ENCODE measurements at places on chromosomes 5 and 9. TPM values are rescaled to one million over a fixed set of nuclear protein-coding genes. Genes with fewer than 3 reads are reported as not detected.

LRRC70 gene
- total RNA-seq: 1.4 TPM

AQP7 gene
- total RNA-seq: 0.12 TPM

MAP1B gene
- 137 TPM for total RNA-seq

ADAMTSL2 gene
- 0.12 TPM for total RNA-seq

CCDC192 gene
- total RNA-seq: not detected

C8G gene
- not detected for total RNA-seq

GADD45G gene
- 10.2 TPM for total RNA-seq

MEGF10 gene
- not detected for total RNA-seq

CDH10 gene
- total RNA-seq: 0.53 TPM

ZBTB5 gene
- 8.9 TPM for total RNA-seq
